ENCODE measurements at places on chromosomes 7 and 10.

GRCh38 chr7:133054162-133054840, 27.6 kb downstream of the CHCHD3 start:
- no peak for DNase-seq

- no peak for DNase-seq
These were observed 5.2 kb downstream of the PDLIM1 start for GRCh38 chr10:95285556-95285955.

DNA sequence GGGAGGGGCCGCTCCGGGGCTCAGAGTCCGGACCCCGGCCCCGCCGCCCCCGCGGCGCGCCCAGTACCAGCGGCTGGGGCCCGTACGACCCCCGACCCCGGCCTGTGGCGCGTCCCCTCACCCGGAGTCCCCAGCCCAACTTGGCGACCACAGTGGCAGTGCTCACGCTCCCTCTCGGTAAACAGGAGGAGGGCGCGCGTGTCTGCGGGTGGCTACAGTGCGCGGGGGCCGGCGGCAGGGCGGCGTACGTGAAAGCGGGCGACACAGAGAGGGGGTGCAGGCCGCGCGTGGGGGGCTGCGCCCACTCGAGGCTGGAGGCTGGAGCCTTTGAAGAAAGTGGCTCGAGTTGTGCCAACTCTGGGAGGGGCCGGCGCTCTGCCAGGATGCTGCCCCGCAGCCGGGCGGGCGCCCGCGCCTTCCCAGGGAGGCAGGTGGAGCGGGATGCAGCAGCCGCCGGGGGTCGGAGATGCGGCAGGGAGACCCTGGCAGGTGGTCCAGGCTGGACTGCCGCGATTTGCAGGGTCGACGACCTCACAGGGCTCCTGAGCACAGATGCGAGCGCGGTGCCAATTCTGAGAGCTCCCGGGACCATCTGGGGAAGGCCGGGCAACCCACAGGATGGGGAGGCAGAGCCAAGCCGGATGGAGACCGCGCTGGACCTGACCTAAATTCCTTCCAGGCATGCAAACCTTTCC, 655 bp downstream of the PTPRE start:
- DNase-seq = no peak

DNA sequence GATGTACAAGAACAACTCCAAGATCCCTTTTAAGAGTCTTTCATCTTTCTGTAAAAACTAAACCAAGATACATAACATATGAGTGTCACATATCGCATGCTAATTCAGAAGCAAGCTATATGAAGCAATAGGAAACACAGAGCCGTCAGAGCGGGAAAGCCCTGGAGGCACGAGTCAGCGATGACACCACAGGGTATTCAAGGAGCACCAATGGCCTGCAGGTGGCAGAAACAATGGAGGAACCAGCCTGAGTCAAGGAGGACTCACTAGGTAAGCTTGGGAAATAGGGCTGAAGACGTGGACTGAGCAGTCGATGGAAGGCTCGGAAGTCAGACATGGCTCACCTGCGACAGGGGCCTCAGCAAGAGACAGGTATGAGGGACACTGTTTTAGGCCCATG, 214.4 kb downstream of the FAM107B start:
- no peak for DNase-seq

DNA sequence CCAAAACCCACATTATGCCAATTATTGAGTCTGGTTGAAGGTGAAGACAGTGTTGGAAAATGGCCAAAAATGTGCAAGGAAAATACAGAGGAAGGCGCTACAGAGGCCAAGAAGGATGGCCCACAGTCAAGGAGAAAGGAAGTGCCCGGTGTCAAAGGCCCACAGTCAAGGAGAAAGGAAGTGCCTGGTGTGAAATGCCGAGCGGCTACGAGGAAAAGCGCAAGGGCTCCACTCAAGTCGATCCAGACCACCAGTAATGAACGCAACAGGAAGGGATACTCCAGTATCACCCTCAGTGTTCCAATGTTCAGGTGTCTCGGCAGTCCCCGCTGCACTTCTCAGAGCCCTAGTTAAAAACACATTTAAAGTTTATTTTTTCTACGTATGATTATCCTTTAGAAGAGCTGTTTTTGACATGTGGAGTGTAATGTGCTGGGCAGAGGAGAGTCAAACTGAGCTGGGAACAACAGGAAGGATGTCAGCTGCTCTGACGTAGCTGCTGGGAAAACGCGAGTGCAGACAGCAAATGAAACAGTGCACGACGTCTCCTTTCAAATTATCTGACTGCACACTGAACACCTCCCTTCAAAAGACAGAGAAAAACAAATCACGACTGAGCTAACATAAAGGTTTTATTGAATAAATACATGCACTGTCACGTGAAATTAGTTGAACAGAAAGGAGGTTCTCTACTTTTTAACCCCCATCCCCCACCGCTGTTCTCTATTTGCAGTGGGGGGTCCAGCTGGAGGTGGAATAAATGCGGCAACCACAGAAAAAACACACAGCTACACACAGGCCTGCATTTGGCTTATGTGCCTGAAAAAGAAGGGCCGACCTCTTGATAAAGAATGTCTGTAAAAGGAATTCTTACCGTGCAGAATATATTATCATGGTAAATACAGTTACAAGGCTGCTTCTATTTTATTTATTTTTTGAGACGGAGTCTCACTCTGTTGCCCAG, 26.1 kb upstream of the NCAPG2 start:
- no peak for DNase-seq

DNA sequence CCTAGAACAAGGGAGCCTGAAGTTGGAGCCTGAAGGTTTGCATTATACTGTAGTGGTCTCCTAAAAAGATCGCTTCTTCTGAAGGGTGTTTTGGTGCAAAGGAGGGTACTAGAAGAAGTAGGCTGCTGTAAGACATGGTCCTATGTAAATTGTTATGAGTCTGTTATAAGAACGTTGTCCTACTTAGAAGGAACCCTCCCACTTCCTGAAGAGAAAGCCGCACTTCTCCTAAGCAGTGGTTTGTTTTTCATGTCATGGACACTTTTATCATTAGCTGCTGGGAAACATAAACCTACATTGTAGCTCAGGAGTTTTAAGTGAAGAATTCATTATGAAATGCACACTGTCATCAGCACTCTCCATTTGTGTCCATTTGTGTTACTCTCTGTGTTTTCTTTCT, 129.1 kb upstream of the ITGB1 start:
- DNase-seq = no peak
